ENCODE measurements at places on chromosomes 3 and 15.

GRCh38 chr3:55489798-55490132, 2.7 kb upstream of the WNT5A start:
- no peak for DNase-seq

- peak; percentile 9 for DNase-seq
Observed at GRCh38 chr3:138474163-138474562, 39.7 kb downstream of the ESYT3 start.

DNA sequence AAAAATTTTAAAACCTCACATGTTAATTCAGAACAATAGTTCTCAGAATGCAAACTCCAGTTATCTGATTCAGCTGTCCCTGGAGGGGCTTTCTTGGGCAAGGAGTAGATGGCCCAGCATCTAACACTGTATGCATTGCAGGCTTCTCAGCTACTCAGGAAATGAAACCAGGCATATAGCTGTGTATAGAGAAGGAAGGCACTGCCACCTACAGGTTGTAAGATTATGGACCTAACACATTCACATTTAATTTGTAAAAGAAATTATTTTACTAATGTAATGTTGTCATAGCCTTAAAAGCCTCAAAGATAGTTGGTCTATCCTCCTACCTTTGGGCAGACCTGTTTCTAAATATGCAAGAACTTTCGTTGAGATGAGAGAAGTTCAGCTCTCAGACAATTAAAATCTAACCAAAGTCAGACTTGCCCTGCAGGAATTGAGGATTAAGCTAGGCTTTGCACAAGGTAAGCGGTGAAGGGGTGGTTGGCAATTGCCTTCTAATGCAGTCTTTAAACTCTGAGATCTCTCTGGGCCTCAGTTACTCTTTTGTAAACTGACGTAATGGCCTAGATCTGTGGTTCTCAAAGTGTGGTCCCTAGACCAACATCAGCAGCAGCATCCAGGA, 132.8 kb upstream of the SLC24A5 start:
- DNase-seq, result peak; percentile 56

GRCh38 chr15:66063147-66063546, 190.4 kb downstream of the MEGF11 start:
- DNase-seq, result no peak

DNA sequence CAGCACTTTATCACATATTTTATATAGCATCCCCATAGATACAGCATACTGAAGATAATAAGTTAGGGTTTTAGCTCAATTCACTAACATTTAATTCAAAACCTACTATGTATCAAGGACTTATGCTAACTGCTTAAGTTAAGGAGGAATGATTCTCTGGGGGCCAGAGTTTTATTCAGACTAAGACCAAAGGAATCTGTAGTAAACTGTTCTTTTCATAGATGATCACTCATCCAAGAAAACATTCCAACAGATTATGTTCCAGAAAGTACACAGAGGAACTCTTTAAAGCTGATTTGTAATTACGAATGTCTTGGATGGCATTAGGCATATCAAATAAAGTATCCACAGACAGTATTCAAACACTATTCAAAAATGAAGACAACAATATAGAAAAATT, 226.4 kb downstream of the SCAPER start:
- DNase-seq, result no peak

- DNase-seq, result no peak
Observed at GRCh38 chr15:33119273-33119672, 75.2 kb downstream of the FMN1 start.

DNA sequence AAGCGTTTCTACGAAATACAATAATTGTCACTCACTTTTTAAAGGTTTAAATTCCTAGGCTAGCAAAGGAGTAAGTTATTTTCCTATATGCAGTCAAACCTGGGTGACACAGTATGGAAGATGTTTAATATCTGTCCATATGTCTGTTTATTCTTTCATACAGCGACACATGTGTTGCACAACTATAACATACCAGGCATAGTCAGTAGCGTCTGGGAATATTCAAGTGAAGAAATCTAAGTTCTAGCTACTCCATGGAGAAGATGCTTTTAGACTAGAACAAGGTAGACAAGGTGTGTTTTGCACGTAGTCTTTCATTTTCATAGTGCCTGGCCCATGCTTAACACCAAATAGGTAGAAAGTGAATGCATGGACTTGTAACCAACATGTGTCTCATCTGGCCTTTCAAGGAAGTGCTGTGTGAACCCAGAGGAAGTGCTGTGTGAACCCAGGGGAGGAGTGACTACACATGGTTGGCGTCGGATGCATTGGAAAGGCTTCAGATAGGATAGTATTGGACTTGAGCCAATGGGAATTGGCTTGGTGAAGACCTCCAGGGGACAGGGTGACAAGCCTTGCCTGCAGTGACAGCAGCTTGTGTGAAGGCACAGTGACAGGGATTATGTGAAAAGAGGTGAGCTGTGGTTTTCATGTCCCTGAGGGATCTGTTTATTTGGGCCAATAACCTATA, 267.0 kb downstream of the PTPRG start:
- no peak for DNase-seq

GRCh38 chr3:14324224-14324944, 78.0 kb upstream of the SLC6A6 start:
- no peak for DNase-seq

DNA sequence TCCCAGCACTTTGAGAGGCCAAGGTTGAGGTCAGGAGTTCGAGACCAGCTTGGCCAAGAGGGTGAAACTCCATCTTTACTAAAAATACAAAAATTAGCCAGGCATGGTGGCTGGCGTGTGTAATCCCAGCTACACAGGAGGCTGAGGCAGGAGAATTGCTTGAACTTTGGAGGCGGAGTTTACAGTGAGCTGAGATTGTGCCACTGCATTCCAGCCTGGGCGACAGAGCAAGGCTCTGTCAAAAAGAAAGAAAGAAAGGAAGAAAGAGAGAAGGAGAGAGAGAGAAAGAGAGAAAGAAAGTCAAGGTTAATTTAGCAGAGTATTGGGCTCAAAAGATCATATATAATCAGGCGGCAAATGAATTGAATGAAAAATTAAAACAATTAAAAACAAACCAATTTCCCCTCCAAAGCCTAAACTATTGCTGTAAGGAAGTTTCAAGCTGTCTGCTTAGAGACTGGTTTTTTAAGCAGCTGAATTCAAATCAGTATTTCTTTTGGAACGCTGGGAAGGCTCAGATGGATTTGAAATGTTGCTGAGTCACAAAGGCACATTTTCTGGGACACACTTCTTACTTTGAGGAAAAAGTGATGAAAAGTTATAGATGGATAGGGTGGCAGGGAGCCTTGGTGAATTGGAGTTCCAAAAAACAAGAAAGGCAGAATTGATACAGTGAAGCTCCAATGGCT, 81.3 kb upstream of the BHLHE40 start:
- DNase-seq, result no peak

DNA sequence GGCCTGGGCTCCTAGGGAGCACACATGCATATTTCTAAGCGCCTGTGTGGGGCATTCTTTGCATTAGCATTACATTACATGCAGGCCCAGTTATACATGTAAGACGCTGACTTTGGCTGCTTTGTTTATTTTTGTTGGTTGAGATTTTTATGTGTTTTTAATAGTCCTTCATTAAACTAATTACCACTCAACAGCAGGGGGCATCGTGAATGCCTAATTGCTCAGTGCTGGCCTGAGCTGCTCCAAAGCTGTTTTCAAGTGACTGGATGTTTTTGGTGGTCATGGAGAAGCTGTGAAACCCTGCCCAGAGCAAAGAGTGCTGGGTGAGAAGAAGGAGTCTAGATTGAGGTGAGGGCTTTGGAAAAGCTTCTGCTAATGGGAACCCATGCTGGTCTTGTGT, 41.5 kb downstream of the GPD1L start:
- DNase-seq, result no peak

- no peak for DNase-seq
Observed at GRCh38 chr3:3087279-3087678, 22.9 kb downstream of the IL5RA start.

DNA sequence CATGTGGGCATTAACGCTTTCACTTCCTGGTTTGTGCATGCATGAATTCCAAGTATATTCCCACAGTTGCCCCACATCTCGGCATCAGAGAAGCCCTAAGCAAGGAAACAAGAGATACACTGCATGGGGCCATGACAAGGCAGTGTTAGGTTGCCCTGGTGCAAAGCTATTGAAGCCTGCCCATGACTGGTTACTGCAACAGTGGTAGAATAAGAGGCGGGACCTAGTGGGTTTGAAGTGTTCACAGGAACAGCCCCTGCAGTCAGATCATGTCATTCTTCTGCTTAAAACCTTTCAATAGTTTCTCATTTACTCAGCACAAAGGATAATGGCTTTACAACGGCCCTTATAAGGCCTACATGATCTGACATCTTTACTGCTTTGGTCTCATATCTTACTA, 80.9 kb upstream of the TOPAZ1 start:
- DNase-seq, result no peak

DNA sequence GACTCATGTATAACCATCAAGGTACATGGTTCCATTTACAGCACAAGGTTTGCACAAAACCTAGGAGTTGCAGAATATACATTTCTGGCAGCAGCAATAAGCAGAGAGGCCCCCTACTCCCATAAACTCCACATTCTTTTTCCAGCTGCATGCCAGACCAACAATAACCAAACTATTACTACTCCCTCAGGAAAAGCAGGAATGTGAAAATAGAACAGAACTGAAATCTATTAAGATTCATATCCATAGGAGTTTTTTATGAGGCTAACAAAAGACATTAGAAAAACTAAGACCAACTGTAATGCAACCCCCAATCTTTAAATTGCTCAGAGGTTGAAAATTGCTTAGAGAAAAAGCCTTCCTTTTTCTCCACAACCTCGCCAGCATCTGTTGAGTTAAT, 27.6 kb upstream of the TOP2B start:
- no peak for DNase-seq

DNA sequence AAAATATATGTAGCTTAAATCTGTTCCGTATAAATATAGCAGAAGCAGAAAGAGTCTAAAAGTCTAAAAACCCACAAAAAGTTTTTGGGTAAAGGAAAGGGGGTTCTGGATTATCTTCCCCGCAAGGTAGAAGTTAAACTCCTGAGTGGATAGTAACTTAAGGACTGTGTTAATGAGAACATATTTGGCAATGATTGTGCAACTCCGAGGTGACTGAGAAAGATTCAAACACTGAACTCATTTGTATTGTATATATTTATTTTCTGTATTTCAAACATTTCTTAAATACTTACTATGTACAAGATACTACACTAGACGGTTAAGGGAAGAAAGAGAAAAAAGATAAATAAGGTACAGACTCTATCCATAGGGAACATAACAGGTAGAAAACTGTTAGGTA, 72.7 kb upstream of the PPIB start:
- no peak for DNase-seq

DNA sequence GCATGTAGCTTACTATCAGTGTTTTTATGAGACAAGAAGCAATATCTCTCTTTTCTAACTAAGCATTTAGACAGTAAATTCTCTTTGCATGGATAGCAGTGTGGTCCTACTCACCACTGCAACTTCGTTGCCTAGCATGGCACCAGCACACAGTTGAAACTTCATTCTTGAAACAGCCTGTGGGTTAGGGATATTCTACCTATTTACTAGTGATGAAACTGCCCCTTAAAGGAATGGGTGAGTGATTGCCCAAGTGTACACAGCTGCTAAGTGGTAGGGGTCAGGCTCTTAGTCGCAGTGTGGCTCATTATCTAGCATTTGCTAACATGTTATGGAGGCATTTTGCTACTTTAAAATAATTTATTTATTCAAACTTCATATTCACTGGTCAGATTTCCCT, 78.4 kb downstream of the CHL1 start:
- no peak for DNase-seq

DNA sequence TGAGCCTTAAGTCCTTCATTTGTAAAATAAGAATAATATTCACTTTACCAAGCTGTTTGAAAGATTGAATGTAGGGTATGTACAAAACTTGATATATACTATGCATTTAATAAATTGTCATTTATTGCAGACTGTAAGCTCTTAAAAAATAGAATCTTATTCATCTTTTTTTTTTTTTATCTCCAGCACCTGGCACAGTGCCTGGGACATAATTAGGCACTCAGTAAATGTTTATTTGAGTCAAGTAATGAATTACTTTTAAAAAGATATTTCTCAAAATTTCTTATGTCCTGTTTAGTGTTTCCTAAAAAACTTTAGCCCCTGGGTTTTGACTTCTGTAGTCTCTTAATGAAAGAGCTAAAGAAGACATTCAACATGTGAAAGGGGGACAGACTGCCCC, 71.7 kb downstream of the TOP2B start:
- DNase-seq, result no peak

DNA sequence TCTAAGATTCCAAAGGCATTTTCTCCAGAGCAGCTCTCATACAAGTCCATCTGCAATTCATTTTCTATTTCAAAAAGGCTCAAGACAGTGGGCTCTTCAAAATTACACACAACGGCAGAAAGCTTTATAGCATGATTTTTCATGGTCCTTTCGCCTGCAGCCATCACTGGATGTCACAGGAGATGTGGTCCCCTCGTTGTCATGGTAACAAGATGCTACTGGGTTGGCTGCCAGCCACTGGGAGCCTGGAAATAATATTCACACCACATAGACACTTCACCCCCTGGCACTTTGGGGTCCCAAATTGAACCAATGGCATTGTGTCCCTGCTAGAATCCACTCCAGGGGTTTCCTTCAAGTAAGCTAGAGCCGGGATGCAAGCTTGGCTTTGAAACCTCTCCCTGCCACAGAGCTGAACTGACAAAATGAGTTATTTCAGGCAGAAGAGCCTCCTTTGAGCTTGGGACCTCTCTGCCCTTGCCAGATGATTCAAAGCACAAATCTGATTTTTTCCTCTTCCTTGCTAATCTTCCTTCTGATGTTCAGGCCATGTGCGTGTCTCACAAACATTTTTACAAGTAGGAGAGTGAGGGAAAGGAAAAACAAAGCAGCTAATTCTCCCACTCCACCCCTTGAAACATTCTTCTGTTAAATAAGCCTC, 512.6 kb upstream of the ADAMTS9 start:
- DNase-seq, result no peak

GRCh38 chr3:47425959-47426358, 45.1 kb downstream of the PTPN23 start:
- no peak for DNase-seq

DNA sequence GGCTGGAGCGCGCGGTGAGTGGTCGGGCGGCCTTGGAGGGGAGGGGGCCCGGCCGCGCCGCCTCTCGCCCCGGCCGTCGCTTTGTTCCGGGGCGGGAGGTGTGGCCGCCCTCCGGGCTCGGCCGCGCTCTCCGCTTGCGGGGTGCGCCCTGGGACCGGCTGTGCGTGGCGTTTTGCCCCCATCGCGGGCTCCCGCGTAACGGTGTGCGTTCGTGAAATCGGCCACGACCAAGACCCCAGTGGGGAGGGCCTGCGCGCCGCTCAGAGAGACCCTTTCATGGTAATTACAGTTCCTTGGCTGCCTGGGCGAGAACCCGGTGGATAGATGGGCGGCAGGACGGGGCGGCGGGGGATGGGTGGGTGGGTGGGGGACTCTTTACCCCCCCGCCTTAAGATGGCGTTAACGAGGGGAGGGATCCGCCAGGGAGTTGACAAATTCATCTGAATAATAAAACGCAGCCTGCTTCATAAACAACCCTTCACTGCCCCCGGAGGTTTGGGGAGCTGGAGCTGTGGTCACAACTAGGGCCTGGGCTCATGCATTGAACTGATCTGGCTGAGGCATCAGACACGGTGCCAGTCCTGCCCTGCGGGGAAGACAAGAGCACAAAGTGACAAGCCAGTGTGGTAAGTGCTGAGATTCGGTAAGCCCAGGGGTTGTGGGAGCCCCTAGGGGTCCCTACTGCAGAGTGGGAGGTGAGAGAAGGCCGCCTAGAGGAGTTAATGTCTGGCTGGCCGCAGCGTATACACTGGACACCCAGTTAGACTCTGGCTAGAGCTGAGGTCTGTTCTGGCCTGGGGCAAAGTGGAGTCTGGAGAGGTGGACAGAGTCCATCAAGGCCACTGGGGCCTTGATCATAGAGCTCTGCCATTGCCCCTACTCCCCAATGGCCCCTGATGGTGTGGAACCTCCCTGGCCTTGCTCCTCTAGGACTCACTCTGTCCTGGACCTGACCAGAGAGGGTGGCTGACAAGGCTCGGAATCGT, 668 bp downstream of the MRAS start:
- DNase-seq, result no peak

Measured in NCI-H187 treated with DMSO at 0.1 percent for 48 hours (cell line).